Kidney epithelial cell (primary cell): ENCODE measurements at places on chromosomes 6 and 20. TPM values are rescaled to one million over a fixed set of nuclear protein-coding genes. Genes with fewer than 3 reads are reported as not detected.
A peak's percentile ranks its signal among the peaks of the same experiment; 100 is the strongest.

DNA sequence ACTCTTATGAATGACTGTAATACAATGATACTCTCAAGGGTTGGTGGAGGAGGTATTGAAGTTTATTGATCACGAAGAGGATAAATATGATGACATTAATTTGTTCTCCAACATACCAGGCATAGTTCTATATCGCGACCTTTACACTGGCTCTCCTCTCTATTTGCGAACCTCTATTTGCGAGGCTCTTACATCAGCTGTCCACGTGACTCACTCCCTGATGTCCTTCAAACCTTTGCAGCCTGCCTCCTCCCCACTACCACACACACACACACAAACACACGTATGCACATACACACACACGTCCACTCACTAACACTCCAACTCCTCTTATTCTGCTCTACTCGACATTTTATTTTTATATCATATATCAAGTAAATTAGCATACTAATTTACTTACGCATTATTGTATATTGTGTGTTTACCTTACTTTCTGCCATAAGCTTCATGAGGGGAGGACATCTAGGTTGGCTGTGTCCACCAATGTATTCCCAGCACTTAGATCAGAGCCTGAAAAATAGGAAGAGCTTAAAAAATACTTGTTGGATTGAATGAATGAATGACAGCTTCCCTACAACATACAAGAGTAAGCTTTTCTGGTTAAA is 53.3 kb upstream of the TNFRSF21 start:
- no peak for DNase-seq

Gene SIRPD
- total RNA-seq = not detected in 2 replicates

DNA sequence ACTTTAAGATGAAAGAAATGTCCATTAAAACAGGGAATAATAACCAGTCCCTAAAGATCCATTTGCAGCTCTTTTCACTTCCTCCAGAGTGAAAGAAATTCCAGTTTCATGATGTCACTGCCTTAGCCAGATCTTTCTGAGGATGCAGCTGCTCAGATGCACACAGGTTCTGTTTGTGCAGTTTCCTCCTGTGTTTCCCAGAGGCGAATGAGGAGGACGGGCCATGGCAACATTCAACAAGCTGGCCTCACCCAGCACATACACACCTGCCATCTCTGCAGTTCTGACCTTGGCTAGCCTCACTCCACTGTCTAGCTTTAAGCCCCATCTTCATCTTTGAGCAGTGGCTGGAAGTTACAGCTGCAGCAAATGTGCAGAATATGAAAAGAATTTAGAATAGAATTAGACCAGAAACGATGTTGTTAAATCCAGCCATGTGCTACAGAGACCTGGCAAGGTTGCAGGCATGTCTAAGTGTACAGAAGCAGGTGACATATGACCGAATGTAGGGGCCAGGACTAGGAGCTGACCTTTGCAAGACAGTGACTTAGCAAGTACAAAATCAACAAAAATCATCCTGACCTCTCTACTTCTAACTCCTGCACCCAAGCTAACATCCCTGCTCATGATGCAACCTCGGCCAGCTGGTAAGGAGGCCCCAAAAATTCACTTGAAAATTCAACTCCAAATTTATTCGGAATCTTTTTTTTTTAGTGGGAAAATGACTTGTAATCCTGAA is 35.0 kb downstream of the FAM50B start:
- peak; percentile 54 for DNase-seq

Gene CRIP3
- 0.67 TPM in 1 of 2 replicates, not detected in the other for total RNA-seq

GRCh38 chr6:75424618-75425548 is 68.7 kb downstream of the FILIP1 start:
- DNase-seq = no peak

DNA sequence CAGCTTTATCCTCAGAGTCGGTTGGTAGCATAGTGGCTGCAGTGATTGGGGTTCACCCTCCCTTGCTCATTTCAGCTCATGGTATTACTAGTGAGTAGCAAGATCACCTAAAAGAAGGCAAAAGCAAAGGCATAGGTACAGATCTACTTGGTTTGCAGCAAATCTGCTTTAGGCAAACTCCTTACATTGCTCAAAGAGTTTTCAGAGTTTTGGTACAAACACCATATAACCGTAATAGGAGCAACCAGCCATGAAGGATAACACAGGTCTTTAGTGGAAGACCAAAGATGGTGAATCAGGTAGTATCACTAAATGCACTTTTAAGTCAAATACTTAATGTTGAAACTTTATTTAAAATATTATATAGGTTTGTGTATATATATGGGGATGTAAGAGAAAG is 172.9 kb downstream of the ARID1B start:
- DNase-seq = no peak

GRCh38 chr6:138545621-138545980 is 46.3 kb upstream of the NHSL1 start:
- no peak for DNase-seq

DNA sequence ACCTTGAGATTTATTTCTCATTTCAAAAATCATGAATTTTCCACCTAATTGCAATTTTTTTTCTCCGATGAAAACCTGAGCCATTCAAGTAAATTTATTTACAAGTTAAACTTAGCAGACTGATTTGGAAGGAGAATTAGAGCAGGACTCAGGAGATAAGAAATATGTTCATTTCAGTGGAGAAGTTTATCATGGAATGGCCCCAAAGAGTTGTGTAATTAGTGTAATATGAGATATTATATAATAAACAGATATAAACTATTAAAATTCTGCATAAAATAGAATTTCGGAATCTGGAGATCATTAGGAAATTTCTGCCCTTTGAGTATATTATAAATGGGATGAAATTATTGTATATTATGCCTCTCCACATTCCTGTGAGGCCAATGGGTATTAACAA is 596.8 kb downstream of the QKI start:
- no peak for DNase-seq

Gene NRSN1
- not detected in 2 replicates for total RNA-seq

DNA sequence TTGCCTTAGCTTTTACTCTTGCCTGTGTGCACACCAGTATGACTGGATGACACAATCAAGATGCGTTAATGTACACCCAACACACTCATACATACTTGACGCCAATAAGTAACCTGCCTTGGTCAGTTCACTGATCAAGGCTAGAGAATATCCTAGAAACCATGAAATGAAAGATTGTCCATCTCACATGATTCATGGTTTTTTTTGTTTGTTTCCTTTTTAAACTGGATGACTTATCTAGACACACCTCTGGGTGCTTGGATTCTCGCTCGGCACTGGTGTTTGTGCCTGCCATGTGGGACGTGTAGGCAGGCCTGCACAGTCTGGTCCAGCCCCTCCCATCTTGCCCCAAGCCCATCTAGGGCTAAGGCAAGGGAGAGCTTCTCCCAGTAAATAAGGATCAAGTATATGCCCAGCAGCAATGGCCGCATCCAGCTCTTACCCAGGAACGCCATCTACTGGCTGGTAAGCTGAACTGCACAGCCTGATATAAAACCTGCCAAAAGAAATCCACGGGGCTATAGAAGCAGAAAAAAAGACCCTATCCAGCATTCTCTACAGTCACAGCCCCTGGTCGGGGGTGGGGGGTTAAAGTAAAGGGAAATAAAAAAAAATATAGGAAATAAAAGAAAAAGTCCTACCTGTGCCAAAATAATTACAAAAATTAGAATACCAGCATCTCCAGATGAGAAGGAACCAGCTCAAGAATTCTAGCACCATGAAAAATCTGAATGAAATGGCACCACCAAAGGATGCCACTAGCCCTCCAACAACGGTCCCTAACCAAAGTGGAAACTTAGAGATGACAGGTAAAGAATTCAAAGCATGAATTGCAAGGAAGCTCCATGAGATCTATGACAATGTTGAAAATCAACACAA is 73.3 kb downstream of the OTOR start:
- DNase-seq = peak; percentile 41

- no peak for DNase-seq
These were observed 126.7 kb upstream of the RREB1 start for GRCh38 chr6:6980999-6981597.

- no peak for DNase-seq
These were observed 107.8 kb downstream of the ZFP64 start for GRCh38 chr20:52083627-52084232.

Gene RAET1E
- total RNA-seq = not detected in 2 replicates

DNA sequence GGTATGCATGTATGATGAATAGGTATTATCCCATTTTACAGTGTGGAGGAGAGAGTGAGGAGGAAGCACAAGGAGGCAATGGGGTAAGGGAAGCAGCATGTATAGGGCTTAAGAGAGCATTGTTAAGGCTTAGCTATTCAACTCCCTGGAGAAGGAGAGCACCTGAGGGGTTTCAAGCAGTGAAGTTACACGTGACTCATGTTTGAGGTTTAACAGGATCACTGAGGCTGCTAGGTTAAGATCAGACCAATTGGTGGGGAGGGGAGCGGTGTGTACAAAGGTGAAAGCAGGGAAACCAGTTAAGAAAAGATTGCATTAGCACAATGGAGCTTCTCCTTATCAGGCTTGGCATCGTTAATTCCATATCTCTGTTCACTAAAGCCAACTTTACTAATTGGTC is 64.4 kb upstream of the NHSL1 start:
- no peak for DNase-seq

DNA sequence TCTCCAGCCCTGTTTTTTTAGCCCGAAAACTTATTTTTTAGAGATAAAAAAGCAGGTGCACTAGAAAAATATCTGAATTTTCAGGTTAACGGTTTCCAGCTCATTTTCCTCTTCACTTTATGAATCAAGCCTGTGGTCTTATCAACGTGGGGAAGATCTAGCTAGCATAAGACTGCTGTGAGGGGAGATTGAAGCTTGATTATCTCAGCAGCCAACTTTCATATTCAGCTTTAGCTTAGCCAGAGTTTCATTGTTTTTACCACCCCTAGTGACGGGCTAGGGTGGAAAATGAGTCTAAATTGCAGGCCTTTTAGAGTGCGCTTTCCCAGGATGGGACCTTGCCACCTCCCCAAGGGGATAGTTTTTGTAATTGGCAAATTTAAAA is 11.9 kb upstream of the RBM38 start:
- no peak for DNase-seq

DNA sequence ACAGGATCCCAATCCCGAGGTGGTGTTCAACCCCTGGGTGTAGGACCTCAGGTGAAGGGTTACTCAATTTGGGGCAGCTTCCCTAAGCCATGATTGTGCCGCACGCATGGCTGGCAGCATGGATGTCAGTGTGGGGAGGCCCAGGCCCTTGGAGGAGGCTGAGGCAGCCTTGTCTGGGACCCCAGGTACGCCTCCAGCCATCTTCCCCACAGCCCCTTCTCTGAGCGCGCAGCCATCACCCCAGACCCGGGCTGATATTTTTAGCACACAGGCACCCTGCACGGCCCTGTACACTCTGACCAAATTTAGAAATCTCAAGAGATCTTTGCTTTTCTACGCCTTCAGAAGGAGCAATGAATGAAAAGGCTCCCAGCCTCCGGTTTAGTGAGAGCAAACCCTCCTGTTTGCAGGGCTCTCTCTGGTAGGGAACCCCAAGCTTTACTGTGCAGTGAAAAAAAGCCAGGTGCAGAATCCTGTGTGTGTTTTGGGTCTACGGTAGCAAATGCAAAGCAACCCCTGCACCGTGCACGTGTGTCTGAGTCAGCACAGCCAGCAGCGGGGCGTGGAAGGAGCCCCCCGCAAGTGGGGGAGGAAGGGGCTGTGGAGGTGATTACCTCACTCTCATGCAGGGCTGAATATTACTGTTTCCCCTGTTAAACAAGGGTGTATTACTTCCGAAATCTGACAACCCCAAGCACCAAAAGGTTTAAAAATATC is 44.3 kb downstream of the CTCFL start:
- no peak for DNase-seq

GRCh38 chr6:150380256-150380655 is 11.4 kb downstream of the IYD start:
- DNase-seq = no peak

GRCh38 chr6:74749211-74750147 is 456.4 kb downstream of the COL12A1 start:
- DNase-seq = no peak

DNA sequence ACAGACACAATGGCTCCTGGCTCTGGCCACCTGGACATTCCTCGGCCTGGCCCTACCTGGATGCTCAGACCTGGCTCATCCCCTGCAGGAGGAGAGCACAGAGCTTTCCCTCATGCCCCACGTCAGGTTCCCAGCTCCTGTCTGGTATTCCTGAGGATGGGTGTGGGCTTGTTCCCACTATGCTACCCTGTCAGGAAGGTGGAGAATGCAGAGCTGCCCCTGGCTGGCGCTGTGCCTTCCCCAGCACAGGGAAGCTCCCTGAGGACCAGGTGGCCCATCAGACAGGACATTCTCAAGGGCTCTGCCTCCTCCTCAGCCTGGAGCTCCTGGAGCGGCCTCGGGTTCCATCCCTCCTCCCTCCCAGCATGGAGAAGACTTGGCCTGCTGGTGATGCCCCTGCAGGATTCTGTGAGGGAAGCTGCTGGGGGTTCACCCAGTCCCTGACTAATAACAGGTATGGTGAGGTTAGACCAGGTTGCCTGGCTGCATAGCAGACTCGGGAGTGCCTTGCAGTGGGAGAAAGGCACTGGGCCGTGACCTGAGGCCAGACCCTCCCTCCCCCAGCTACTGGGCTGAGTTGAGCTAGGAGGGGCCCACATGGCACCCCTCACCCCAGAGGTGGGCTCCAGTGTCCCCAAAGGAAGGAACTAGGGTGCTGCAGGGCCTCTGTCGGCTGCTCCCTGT is 156.0 kb upstream of the MLN start:
- no peak for DNase-seq

GRCh38 chr6:50213146-50213545 is 163.4 kb upstream of the DEFB112 start:
- no peak for DNase-seq

Gene SLC13A3
- total RNA-seq = 2.6 and 3.4 TPM in 2 replicates

Gene NKX2-2
- total RNA-seq = not detected in 2 replicates

Gene DDX43
- 1.1 and 1.2 TPM in 2 replicates for total RNA-seq

Gene CYP39A1
- 0.14 and 0.29 TPM in 2 replicates for total RNA-seq

DNA sequence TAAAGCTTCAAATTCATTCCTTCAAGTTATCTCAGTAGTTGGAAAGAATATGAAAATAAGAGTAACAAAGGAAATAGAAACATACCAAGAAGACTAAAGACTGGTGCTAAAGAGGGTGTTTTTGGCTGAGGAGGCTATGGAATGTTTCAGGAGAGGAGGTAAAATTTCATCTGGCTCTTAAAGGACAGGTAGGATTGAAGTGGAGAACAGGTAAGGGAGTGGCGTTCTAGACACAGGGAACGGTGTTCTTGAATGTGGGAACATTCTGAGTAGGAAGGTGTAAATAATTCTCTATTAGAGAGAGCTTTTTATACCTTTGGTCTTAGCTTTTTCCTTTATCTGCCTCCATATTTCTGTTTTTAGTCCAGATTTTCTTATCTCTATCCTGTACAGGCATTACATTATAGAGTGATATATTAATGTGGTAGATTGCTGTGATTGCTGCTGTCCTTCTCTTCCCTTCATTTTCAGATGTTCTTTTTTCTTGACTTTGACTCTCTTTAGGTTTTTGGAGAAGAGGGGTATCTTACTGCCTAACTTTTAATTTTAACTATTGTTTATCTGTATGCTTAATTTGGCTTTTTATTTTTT is 15.4 kb downstream of the QKI start:
- DNase-seq = no peak

- DNase-seq = no peak
These were observed 79.8 kb upstream of the CD93 start for GRCh38 chr20:23165964-23166363.
